Caki2 (cell line): ENCODE measurements at places on chromosomes 3 and 15. TPM values are rescaled to one million over a fixed set of nuclear protein-coding genes. Genes with fewer than 3 reads are reported as not detected.

GOLGA8T gene
- 0.23 TPM in 1 of 2 replicates, not detected in the other for total RNA-seq

GRCh38 chr3:62771331-62772072 is 103.7 kb downstream of the CADPS start:
- DNase-seq: no peak

GRCh38 chr15:94631608-94632007 is 400.2 kb downstream of the MCTP2 start:
- no peak for DNase-seq

TEX264 gene
- 97.6 and 97.7 TPM in 2 replicates for total RNA-seq

DNA sequence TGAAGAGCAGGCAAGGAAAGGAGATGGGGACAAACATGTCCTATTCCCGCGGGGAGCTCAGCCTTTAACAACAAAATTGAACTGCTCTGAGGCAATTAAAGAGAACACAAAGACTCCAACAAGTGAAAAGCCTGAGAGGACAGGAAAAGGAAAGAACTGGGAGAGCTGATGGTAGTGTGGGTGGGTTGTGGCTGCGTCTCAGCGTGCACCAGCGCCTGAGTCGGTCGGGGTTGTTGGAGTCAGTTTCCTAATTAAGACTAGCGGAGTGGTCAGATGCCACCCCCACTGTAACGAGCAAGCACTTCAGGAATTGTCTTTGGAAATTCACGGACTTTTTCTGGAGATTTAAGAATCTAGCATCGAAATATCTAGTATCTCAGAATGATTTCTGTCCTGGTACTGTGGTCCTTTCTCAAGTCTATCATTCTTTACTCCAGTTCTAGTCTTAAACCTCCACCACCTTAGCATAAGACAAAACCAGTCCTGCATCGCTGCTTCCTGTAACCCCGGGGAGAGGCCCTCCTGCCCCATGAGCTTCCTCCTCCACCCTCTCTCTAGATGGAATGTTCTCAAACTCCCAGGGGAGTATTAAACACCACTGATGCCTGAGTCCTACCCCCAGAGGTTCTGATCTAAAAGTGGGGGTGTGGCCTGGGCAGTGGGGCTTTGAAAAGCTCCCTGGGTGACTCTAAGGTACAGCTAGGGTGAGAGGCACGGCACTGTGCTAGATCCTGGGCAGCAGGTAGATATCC is 104.0 kb downstream of the CYP19A1 start:
- DNase-seq: no peak

- no peak for DNase-seq
Measured at GRCh38 chr3:64848822-64849221, 161.0 kb upstream of the ADAMTS9 start.
